ENCODE measurements at places on chromosomes 7 and 10. TPM values are rescaled to one million over a fixed set of nuclear protein-coding genes. Genes with fewer than 3 reads are reported as not detected.

HTR7 gene
- total RNA-seq: 0.33 TPM

ADAP1 gene
- total RNA-seq: 4.2 TPM

SYCE1 gene
- not detected for total RNA-seq

SPAM1 gene
- total RNA-seq: not detected

CALCR gene
- total RNA-seq: not detected

All from right atrium auricular region (tissue), 2 donors.